Activated CD4-positive, alpha-beta T cell treated with anti-CD3 and anti-CD28 coated beads for 24 hours (primary cell): ENCODE measurements at places on chromosomes 4 and X.

DNA sequence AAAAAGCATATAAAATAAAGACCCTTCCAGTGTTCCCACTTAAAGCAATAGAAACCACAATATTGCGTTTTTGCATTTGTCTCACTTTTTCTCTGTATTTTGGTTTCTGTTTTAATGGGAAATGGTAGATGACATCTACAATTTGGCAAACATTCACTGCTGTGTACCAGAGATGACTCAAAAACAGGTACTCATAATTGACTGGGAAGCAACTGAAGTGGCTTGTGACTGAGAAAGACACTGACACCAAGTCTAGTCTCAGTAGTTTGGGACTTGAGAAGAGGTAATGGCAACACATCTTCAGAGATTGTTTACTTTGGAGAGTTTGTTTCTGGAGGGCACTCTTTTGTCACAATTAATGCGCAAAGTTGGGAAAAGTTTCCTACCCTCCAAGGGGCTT is 42.0 kb downstream of the AREG start:
- no peak for DNase-seq

DNA sequence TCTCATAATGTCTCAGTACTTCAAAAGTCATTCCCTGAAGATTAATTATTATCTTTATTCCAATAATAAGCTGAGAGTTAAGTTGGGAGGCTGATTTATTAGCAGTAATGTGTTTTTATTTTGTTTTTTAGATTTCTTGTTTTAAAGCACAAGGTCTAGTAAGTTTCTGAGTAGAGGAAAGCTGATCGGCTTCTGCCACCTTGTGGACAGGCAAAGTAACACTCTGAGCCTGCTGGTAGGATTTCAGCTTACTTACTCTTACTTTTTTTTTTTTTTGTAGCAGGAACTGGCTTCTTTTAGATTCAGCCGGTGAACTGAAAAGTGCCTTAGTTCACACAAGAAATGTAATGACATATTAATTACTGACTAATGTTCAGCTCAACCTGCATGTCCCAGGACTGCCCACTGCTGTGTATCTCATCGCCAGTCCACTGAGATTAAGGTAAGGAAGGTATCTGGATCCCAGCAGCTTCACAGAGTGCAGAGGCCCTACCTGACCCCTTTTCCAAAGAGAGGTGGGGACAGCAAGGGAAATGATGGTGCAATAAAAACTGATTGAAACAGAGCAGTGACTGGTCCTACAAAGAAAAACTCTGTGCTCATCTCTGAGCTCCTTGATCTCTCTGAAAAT is 126.5 kb downstream of the ADGRA3 start:
- DNase-seq = peak; percentile 15

DNA sequence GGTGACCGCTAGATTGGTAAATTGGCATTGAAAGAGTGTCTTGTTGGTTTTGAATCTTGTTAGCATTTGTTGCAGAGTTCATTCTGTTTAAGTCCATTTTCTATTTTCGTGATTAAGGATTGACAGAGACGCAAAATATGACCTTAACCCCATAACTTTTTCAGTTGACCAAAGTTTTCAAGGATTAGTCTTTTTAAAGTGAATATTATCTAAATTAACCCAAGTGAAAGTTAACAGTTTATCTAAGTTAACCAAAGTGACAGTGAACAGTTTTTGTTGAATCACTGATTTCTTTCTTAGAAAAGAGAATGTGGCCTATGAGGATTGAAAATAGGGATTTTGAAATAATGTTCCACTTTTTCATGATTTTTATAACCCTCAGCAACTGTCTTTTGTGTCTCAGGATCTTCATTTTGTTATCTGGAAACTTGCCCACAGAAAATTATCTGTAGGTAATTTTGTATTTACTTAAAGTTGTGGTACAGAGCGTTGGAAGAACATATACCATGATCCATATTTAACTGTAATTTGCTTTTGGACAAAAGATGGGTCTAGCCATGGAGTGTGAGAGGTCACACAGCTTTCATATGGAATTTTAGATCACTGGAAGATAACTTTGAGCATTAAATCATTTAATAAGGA is 3.3 kb downstream of the CPEB2 start:
- no peak for DNase-seq

DNA sequence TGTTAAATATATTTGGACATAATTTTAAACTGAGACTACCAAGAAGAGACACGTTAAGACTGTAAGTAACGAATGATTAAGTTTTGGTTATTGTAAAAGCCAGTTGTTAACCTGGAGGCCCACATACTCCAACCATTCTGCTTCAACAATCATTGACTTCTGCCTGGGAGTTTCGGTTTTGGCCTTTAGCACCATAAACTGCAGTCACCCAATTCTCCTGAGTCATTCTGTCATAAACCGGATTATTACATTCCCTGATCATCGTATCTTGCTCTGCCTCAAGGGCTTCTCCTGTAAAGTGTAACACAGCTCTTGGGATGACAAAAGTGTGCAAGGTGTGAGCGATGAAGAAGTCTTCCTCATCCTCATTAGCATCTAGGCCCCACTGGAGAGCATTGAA is 46.9 kb upstream of the PABPC1L2A start:
- no peak for DNase-seq

GRCh38 chr4:8009097-8009496 is 69.4 kb upstream of the AFAP1 start:
- no peak for DNase-seq

DNA sequence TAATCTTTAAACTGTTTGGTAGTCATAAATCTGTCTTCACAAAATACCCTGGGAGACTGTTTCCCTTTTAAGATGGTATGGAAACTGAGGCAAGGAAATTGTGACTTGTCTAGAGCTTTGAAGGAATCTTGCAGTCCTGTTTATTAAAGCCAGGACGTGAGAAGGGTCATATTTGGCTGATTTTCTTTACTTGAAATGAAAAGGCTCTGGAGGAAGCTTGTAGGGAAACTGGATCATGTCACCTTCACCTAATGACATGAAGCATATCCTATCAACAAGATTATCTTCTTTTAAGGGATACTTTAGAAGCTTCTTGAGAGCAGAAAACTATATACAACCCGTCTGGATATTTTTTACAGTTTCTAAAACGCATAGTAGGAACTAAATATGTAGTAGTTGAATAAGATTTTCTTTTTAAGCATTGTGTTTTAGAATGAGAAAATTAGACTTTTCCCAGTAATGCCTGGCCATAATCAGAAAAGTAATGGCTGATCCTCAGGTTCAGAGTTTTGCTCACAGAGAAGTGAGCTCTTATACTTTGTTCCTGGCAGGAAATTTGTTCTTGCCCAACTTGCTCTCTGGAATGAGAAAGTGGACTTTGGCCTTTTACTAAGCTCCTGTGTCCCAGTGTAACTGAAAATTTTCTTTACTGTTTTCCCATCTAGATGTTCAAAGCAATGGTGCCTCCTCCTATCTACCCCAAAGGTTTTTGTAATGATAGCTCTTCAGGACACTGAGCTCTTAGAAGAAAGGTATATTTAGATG is 136.8 kb upstream of the AFF2 start:
- DNase-seq = no peak

GRCh38 chr4:82371497-82371896 is 2.3 kb downstream of the HNRNPD start:
- no peak for DNase-seq

GRCh38 chr4:139584784-139585183 is 28.8 kb upstream of the SETD7 start:
- no peak for DNase-seq

GRCh38 chr4:11182586-11183355 is 245.9 kb downstream of the HS3ST1 start:
- DNase-seq = no peak

DNA sequence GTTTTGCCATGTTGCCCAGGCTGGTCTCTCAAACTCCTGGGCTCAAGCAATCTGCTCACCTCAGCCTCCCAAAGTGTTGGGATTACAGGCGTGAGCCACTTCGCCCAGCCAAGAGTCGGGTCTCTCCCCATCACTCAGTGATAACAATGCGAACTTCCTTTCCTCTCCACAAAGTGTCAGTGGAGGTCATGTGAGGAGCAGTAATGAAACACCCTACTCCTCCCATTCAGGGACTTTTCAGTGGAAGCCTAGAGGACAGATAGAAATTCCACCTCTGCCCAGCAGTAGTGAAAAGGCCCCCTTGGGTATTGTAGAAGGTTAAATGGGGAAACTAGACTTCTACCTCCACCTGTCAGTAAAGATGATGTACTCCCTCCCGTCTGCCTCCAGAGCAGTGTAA is 141.9 kb upstream of the STK26 start:
- DNase-seq = no peak

DNA sequence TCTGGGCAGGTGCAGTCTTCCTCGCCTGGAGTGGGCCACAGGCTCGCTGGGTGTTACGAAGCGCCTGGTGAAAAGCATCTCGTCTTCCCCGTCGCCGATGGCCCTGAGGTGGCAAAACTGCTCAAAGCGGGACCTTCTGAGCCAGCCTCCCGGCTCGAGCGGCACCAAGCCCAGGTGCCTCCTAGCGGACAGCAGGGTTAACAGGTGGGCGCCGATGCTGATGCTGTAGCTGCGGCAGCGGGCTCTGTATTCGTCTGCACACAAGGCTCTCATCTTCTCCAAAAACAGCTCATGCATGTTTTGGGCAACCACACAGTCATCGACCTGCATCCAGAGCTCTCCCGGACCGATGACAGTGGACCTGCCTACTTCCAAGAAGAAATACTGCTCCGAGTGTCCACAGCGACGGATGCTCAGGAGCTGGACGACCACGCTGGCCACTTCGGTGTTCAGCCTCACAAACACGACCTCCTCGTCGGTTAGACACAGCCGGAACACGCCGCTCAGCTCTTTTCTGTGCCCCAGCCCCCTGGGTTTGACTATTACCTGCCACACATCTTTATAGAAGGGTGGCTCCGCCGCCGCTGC is 1.2 kb downstream of the IRS4 start:
- DNase-seq = no peak

DNA sequence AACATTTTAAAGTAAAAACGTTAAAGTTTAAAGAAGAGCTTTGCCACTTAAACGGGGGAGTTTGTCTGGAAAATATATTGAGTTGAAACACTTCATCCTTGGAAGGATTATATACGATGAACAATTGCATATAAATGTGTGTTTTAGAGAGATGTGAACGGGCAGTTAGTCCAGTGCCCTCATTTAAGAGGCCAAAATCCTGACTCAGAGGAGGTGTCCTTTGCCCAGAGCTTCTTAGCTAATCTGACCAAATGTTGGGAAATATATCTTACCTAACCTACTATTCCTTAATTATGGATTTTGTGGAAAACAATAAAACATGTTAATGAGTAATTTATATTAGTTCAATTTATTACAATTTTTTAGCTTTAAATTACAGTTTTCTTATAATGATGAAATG is 327.2 kb upstream of the DIPK2B start:
- DNase-seq = no peak
